ENCODE measurements at places on chromosomes 2 and 18.

- no peak for DNase-seq
Observed at GRCh38 chr18:11969904-11970835, 11.1 kb upstream of the IMPA2 start.

DNA sequence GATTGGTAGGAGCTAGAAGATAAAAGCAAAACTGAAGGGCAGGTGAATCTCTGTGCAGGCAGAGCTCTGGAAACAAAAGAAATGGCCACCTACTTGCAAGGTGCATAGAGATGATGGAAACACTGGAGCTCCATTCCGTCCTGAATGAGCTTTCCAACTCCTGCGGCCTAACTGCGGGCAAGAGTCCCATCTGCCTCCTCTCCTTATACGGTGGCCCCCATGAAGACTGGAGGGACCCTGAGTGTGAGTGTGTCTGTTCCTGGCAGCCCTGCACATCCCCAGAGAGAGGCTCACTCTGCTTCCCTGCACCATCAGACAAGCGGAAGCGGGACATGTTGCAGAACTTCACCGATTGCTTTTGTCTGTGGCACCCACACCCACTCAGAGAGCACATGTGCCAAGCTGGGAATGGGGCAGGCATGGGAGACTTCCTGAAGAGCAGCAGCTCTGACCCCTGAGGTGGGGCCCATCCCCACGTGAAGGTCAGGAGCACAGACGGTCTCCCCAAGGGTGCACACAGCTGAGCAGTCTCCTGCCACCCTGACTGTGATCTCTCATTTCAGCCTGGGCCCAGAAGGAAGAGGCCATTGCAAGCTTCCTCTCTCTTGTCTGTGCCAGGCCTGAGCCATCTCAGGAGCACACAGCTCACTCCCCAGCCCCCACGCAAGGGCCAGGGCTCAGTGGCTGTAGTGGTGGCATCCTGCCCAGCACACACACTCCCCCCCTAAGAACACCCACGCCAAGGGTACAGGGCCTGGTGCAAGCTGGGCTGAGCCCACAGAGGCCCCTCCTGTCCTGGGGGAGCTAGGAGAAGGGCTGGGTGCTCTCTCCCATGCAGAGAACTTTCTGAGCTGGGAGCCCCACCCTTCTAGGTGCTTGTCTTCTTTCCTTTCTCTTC lies 75.3 kb downstream of the STPG4 start:
- no peak for DNase-seq

- DNase-seq = no peak
Observed at GRCh38 chr18:76821356-76821874, 942 bp upstream of the ZNF236 start.

DNA sequence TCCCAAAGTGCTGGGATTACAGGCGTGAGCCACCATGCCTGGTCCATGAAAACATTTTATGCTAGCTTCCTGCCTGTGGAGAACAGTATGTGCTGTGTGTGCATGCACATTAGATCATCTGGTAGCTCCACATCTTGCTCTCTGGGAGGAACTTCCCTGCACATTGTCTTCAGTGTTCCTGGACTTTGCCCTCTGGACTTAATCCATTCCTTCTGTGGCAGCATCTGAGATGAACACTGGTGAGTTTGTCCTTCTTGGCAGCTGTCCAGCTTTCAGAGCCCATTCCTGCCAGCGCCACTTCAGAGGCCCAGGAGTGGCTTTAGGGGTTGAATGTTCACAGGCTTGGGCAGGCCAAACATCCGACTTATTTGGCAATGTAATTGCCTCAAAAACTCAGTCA lies 65.2 kb downstream of the POU3F3 start:
- no peak for DNase-seq

DNA sequence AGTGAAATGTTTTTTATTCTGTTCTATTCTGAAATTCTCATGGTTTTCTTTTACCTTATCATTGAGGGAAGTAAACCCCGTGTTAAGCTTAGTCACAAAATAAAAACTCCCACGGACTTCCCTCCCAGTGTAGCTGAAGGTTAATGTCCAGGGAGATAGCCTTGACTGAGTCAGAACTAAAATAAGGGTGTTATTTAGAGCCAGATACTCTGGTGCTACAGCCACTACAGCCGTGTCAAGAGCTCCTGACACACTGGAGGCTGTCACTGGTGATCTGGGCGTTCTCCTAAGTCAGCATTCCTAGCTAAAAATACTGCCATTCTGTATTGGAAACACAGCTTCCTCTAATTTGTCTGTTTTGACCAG lies 82.0 kb upstream of the RANBP2 start:
- DNase-seq = no peak

GRCh38 chr2:99840831-99841230 lies 301.6 kb downstream of the AFF3 start:
- no peak for DNase-seq

- no peak for DNase-seq
Observed at GRCh38 chr2:98310010-98310409, 36.2 kb upstream of the CNGA3 start.

DNA sequence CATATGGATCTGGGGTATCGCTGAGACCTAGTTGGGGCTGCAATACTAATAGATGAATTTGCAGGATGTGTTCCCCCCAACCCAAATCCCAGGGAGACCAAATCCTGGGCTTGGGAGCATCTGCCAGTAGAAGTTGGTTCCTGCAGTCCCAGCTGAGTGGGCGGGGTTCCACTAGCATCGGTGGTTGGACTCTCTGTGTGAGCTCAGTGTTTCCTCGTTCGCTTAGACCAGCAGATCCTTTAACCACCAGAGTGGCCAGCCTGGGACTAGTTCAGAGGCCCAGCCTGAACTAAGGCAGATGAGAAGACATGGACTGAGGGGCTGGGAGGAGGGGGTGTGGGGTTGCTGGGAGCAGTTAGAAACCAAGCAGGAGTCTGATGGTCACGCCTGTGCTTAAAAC lies 40.7 kb downstream of the PCARE start:
- DNase-seq = no peak

DNA sequence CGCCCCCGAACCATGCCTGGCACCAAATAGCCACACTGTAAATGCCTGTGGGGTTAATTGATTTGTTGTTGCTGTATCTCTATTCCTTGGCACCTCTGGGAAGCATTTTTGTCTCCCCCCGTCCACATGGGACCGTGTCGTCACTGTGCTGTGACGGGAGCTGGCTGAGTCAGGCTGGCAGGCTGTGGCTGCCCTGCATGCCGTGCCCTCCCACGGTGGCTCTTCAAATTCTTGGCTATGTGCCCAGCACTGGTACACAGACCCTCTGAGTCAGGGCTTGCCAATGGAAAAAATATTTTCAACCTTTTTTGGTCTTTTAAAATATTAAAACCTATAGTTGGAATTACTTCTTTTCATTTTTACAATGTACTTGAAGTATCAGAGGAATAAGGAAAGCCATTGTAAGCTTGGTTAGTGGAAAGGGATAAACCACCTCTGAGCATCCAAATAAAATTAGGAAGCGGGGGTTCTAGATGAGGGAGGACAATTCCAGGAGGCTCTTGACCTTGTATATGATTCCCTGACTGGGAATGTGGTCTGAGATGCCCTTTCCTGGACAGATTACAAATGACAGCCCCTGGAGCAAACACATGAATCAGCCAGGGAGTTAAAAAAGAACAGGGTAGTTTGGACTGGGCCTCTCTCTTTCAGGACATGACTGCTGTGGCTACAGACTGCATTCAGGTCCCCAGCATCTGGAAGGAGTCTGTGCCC lies 59.4 kb downstream of the DGKD start:
- DNase-seq = peak; percentile 65

- no peak for DNase-seq
Observed at GRCh38 chr2:43265001-43265400, 38.6 kb upstream of the ZFP36L2 start.

DNA sequence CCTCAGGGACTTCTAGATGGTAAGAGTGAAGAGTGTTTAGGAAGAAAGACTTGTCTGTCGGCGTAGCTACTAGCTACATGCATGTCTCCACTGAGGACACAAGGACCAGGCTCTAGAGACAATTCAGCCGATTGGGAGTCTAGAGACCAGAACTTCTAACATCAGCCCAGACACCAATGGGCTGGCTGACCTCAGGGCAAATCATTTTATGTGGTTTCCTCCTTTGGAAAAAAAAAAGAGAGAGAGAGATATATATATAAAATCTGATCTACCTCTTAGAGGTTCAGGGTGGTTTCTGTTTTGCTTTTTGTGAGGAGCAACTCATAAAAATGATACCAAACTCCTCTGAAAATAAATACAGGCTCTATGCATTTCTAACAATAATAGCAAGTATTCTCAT lies 212.8 kb downstream of the BCL2 start:
- DNase-seq = no peak

DNA sequence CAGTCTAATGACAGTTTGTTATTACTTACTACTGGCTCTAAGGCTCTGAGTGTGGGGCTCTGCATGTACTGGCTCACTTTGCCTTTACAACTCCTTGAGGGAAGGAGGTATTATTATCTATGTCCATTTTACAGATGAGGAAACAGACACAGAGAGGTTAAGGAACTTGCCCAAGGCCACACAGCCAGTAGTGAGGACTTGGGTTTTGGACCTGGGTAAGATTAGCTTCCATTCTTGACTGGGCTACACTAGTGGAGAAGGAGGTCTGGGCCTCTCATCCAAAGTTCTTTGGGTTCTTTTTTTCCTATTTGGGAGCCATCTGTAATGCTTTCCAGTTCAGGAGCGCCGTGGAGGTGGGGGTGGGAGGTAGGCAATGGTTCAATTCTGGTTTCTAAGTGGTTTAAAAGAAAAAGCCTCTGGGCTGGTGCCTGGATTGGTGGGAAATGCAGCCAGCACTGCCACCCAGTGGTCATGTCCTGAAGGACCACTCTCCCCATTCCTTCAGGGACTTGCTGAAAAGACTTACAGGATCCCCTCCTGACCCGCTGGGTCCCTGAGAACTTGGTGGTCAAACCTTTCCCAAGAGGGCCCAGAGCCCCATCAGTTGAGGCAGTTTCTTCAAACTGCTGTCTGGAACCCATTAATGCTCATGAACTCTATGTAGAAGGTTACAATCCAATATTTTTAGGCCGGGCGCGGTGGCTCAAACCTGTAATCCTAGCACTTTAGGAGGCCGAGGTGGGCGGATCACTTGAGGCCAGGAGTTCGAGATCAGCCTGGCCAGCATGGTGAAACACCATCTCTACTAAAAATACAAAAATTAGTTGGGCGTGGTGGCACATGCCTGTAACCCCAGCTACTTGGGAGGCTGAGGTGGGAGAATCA lies 38.6 kb upstream of the NOTO start:
- DNase-seq = peak; percentile 58

DNA sequence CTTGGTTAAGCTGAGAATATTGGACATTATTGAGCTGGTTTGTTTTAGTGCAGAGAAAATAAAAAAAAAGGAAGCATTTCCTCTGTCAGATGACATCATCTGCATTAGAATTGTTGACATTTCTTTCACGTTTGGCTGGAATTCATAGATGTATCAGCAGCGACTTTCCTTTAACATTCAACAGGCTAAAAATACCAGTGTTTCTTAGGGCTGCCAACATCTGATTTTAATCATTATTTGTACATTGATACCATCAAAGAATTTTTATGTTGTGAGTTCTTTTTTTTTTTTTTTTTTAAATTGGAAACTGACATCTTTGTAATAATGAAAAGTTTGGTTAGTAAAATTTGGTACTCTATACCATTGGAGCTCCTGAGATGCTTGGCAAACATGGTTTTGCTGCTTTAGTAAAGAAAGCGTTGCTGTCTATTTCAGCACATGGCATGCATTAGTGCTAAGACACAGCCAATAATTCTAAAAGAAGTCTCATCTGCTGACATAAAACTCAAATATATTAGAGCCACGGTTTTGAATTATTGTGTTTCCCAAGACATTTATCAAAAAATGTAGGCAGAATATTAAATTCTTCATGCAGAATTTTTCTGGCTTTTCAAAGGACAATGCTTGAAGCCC lies 33.6 kb downstream of the GTF2A1L start:
- DNase-seq = no peak

DNA sequence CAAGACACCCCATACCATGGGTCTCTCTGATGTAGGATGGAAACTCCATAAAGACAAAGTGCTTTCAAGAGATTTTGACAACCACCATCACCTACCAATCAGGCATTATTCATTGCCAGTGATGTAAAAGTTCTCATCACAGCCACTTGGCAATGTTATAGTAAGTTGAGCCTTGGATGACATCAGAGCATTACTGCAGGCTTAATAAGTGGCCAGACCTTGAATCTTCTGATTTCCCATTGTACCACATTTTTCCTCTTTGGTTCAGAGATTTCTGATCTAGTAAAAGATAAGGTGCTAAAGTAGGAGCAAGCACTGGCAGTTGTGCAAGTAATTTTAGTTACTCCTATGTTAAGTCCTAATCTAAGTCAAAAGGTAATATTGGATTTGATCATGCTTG lies 36.5 kb downstream of the OSR1 start:
- no peak for DNase-seq

DNA sequence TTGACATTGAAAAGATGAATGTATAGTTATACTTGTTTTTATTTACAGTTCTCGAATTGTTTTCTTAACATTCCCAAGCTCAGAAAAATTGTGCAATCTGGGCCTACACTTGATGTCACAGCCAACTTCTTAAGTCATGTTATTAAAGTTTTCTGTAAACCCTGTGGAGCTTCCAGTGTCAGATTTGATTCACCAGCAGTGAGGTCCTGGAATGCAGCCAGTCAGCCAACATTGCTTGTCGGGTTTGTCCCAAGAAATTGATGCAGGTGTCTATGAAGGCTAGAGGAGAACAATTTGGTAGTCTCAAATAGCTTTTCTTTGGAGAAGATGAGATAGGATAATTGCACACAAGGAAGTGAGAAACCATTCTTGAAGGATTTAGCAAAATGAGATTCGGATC lies 732.2 kb downstream of the DPP10 start:
- no peak for DNase-seq

GRCh38 chr2:176561706-176562105 lies 292.5 kb downstream of the MTX2 start:
- no peak for DNase-seq

DNA sequence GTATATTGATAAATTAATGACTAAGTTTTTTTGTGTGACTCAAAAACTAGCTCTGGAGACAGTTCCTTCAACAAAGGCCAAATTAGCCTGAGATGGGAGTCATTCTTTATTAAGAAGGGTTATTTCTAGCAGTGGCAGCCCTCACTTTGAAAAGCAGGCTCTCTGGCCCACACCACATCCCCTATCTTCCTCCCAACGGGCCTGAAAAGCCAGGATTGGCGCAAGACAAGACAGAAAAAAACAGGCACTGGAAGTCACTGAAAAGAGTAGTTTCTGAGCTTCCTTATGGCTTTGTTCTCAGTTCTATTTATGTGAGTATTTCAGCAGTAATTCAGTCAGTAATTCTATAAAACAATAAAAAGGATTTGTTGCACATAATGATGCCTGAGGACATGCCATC lies 149.0 kb downstream of the LAMA3 start:
- DNase-seq = no peak

GRCh38 chr18:37254236-37254754 lies 311.3 kb downstream of the CELF4 start:
- DNase-seq = no peak

GRCh38 chr2:1584691-1585485 lies 159.4 kb downstream of the PXDN start:
- no peak for DNase-seq

GRCh38 chr2:145066856-145067548 lies 547.1 kb upstream of the ZEB2 start:
- DNase-seq = no peak

GRCh38 chr2:26273501-26273900 lies 28.8 kb downstream of the HADHB start:
- DNase-seq = no peak

- no peak for DNase-seq
Observed at GRCh38 chr18:48490641-48491293, 48.1 kb upstream of the CTIF start.
